Left renal pelvis (tissue), 4 donors: ENCODE measurements at places on chromosomes 1 and 21. TPM values are rescaled to one million over a fixed set of nuclear protein-coding genes. Genes with fewer than 3 reads are reported as not detected.

GRCh38 chr1:169121146-169121923 lies 14.8 kb downstream of the ATP1B1 start:
- no peak for DNase-seq

The MPL gene
- polyA plus RNA-seq = 0.72 TPM

The IFI6 gene
- 25.6 TPM for polyA plus RNA-seq

The C1orf87 gene
- not detected for polyA plus RNA-seq
